ENCODE measurements at places on chromosomes 4 and X.

GRCh38 chrX:24231131-24231540 is 81.6 kb downstream of the ZFX start:
- no peak for DNase-seq

DNA sequence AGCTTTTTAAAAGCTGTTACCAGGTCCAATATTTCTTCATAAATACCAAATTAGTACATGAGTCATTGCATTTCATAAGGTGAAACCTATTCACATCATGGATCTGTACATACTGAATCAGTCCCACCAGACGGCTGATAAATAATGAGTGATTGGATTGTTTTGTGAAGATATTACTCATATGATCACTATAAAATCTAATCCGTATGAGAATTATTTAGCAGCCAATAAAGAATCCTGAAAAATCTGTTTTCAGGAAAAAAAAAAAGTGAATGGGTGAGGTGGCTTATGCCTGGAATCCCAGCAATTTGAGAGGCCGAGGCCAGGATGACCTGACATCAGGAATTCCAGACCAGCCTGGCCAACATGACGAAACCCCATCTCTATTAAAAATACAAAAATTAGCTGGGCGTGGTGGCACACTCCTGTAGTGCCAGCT is 438.1 kb downstream of the INPP4B start:
- no peak for DNase-seq

- DNase-seq = no peak
Observed at GRCh38 chr4:8580321-8581093, at the start of gene GPR78. Gene GPR78 (plus strand): TSS chr4:8580392. CDS start chr4:8580983, 591 bp downstream.

DNA sequence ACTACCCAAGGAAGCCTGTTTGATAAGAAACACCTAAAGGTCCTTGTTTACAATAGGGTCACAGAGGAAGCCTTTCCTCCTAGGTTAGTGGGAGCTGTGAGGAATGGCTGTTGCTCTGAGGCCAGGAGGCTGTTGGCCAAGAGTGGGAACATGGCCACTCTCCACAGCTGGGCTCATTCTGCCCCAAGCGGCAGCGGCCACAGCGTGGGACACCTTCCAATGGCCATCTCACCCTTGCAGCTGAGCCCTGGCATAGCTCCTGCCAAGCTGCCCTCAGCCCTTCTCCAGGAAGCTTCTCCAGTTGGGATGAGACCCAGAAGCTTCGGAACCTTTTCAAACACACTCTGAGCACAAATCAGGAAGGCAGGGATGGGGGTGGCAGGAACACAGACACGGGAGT is 111.8 kb upstream of the MAP3K15 start:
- DNase-seq = no peak

DNA sequence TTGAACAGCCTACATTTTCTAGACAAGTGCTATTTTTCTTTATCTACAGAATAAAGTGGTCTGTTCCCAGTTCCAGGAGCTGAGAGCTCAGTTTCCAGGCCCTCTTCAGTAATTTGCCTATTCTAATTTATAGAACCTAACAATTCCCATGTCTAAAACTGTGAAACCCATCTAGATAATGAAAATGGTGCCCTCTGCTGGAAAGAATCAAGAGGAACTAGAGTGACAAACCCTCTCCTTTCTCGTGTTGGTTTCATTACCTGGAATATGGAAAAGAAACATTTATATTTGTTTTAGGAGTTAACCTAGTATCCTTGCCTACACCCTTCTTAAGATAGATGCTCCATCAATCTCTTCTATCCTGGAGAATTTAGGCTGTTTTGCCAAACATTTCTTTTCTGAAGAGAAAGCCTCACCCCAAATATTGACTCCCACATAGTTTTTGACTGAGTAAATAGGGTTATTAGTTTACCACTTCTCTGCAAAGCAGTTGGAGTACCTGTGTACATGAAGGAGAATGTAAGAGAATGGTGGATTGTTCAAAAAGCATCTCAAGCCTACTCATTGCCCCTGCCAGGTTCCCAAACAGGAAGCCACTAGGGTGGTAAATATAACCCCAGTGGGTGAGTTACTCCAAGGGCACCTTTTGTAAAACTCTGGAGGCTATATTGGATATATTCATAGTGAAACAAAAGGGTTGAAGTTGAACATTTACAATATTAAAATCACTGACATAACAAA is 121.6 kb downstream of the RASL11B start:
- DNase-seq = no peak

DNA sequence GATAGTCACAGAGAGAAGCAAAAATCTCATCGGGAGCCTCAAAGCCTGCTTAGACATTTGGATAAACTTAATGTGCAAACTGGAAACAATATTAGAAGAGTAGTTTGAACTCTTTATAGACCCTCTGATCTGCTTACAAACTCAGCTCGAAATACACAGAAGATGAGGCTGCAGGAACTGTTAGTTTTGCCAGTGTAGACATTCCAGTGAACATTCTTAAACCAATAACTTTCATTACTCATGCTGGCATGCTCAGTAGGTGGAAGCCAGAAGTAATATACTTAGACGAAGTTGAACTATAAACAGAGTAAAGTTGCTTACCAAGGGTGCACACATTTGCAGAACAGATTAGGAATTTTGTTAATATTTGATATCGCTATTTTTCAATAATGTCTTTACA is 303.5 kb downstream of the ANKRD50 start:
- no peak for DNase-seq

GRCh38 chrX:132031867-132032266 is 8.8 kb downstream of the STK26 start:
- DNase-seq = no peak

GRCh38 chr4:170666909-170667308 is 577.2 kb upstream of the AADAT start:
- DNase-seq = no peak

- DNase-seq = no peak
Observed at GRCh38 chr4:54445866-54446265, 211.9 kb upstream of the KIT start.

- DNase-seq = no peak
Observed at GRCh38 chrX:830532-830931, 199.9 kb downstream of the SHOX start.

DNA sequence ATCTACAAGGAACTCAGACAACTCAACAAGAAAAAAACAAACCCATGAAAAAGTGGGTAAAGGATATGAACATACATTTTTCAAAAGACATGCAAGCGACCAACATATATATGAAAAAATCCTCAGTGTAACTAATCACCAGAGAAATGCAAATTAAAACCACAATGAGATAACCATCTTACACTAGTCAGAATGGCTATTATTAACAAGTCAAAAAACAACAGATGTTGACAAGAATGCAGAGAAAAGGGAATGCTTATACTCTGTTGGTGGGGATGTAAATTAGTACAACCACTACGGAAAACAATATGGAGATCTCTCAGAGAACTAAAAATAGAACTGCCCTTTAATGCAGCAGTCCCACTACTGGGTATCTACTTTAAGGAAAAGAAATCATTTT is 12.1 kb downstream of the NIPAL1 start:
- DNase-seq = no peak

Measured in stimulated activated CD8-positive, alpha-beta memory T cell treated with anti-CD3 and anti-CD28 coated beads, Interleukin-7, amount 100 ng/mL, for 4 hours (primary cell).